NCI-H446 (cell line): ENCODE measurements at places on chromosomes 12 and 14.

DNA sequence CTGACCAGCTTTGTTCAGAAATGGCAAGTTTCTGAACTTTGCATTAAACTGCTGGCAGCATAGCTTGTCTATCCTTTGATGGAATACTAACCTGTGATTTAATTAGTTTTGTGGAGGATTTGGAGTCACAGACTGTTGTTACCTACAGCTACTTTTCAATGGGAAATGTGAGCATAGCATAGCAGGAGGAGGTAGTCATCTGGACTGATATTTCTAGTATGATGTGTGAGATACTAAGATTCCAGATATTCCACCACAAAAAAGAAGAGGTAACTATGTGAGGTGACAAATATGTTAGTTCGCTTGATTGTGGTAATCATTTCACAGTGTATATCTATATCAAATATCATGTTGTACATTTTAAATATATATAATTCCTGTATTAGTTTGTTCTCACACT lies 833.0 kb downstream of the SLC6A15 start:
- no peak for DNase-seq

- no peak for DNase-seq
Observed at GRCh38 chr12:112617153-112617505, 174.4 kb upstream of the RPH3A start.

- no peak for DNase-seq
Observed at GRCh38 chr14:20622816-20623291, 18.6 kb downstream of the OR6S1 start.

- no peak for DNase-seq
Observed at GRCh38 chr12:3336606-3337311, 154.2 kb upstream of the PRMT8 start.

DNA sequence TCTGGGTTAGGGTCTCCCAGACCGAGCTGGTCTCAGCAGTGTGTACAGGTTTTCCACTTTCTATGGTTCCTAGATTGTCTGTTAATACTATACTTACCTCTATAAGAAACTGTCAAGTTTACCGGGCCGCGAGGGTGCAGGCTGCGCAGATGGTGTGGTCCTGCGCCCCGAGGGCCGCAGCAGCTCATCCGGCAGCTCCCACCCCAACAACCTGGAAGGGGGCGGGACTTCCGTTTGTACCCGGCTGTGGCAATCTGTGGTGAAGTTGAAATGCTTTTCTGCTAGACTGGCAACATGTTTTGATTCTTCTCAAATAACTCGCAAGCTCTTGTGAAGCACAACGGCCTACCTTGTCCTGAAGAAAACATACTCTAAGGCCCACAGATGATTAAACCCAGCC lies at the start of gene CLEC9A:
Gene CLEC9A (plus strand): TSS at position 237 of the 400 bp plus-strand sequence. CDS start 22,006 bp downstream, outside the sequence.
- DNase-seq = no peak

DNA sequence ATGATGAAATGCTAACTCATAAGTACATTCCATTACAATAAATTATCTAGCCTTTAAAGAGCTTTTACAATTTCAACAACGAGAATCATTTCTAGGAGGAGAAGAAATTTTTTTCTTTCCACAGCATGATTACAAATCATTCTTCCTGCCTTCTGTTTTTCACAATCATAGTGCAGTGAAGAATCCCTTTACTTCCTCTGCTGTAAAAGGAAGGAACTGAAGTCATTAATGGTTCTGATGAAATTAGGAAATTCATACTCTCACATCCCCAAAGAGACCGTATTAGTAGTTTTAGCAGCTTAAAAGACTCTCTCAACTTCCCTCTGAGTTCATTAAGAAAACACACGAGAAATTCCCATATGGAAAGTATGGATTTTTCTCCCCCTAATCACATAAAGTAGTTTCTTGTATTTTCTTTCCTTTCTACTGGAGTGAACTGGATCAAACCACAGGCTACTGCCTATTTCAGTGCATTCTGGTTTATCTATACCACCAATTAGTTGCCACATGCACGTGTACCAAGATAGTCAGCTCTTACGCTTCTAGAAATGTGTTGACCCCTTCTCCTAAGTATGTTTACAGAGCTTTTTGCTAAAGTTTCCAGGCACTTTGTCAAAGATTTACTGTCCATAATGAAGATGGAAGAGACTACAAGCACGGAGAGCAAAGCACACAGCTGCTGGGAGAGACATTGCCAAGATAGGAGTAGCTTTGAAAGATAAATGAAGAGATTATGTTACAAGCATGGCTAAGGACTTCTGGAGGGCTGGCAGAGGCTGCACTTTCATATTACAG lies 58.9 kb upstream of the KITLG start:
- DNase-seq = peak; percentile 57

DNA sequence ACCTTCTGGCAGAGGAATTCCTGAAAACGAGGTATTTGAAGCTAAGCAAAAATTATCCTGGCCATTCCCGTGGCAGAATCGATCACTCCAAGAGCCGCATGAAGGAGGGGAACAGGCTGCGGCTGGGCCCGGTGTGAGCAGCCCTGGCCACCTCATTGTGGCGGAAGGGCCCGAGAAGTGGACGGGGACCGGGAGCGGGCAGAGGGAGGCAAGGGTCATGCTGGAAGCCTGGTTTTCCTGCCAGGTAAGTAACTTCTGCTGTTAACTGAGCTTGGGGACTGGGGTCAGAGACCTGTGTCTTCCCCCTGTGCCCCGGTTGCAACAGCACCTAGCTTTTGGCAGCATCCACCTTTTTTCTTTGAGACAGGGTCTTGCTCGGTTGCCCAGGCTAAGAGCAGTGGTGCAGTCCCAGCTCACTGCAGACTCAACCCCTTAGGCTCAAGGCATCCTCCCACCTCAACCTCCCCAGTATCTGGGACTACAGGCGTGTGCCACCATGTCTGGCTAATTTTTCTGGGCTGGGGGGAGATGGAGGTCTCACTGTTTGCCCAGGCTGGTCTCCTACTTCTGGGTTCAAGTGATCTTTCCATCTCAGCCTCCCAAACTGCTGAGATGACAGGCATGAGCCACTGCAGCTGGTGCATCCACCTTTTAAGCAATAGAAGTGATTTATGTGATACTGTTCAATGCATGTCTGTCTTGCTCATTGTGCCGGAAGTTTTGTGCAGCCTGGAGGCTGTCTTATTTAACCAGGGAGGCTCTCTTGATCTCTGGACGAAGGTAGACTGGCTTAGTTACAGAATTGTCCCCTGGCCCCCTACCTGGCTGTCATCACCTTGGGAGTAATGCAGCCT lies 174.0 kb upstream of the MYL2 start:
- no peak for DNase-seq

GRCh38 chr14:49882826-49883694 lies 9.8 kb upstream of the ARF6 start:
- DNase-seq = no peak
